ENCODE measurements at places on chromosomes 3 and 15.
A peak's percentile ranks its signal among the peaks of the same experiment; 100 is the strongest.

GRCh38 chr15:39728845-39729244 is 53.8 kb downstream of the FSIP1 start:
- no peak for DNase-seq

GRCh38 chr15:39919748-39920509 is at the start of gene GPR176:
Gene GPR176 (minus strand): TSS chr15:39920266. CDS start chr15:39920026, 240 bp downstream.
- no peak for DNase-seq

- DNase-seq, result no peak
Observed at GRCh38 chr15:25243800-25244097, 195.1 kb downstream of the UBE3A start.

GRCh38 chr3:128851601-128852000 is 27.8 kb upstream of the ACAD9 start:
- no peak for DNase-seq

- DNase-seq, result no peak
Observed at GRCh38 chr3:110711130-110711832, 360.3 kb upstream of the NECTIN3 start.

- DNase-seq, result no peak
Observed at GRCh38 chr3:189655617-189656016, 24.4 kb downstream of the TP63 start.

DNA sequence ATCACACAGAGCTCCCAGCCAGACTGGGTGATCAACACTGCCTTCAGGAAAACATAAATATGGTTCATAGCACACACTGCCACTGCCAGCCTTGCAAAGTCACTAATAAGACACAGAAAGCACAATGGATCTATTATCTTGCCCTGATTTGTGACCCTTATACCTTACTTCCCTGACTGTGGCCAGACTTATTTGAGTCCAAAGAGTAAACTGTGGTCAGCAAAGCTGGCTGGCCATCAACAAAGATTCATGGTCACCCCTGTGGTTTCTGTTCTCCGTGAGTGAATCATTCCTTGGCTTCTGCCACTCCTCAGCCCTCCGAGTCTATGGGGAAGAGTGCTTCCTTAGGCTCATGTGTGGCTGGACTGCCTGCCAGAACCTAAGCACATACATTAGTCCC is 437.7 kb downstream of the RAP2B start:
- no peak for DNase-seq

DNA sequence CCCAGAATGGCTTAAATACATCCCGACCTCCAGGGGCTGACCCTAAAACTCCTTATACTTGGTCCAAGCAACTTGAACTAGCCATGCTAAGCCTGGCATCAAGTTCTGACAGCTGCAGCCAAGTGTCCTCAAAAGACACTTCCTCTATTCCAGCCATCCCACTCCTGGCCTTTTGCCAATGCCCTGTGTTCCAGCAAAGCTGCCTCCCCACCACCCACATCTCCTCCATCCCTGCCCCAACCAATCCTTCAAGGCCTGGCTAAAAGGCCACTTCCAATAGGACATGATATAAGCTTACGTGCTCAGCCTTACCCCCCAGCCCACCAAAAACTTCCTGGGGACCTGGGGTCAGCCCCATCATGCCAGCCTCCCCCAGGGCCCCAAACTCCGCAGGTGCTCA is 40.9 kb downstream of the SEMA3G start:
- DNase-seq, result no peak

DNA sequence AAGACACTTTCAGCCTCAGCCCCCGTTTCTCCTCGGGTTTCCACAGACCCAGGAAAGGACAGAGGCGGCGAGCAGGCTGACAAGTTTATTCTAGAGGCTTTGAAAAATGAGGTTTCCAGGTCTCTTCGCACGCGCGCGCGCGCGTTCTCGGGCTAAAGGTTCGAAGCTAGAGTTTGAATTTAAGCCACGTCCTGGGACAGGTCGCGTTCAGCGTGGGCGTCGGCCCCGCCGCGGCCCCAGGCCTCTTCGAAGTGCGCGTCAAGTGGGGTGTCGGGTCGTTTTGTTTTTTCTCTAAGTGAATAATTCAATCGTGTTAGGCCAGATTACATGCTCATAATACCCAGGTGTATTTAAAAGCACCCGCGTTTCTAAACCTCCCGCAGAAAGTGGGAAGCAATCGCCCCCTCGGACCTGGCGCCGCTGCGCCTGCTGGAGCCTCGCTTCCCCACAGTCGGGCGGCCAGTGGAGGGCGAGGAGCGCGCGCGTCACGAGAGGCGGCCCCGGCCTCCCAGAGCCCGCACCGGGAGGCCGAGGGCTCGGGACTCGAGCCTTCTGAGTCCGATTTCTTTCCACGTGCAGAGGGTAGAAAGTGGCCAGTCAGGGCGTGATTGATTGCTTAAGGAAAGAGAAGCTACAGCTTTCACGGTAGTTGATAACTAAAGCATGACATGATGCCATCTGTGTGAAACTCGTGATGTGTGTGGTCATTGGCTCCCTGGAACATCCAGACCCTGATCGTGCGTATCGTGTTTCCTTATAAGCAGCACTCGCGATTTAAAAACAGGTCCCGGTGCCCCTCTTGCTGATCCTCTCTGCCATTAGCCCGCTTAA is 15.8 kb upstream of the SOX2 start:
- peak; percentile 51 for DNase-seq

GRCh38 chr3:43785551-43785950 is 94.8 kb downstream of the ABHD5 start:
- DNase-seq, result no peak

- no peak for DNase-seq
Observed at GRCh38 chr3:44968447-44968858, 7.5 kb downstream of the ZDHHC3 start.

DNA sequence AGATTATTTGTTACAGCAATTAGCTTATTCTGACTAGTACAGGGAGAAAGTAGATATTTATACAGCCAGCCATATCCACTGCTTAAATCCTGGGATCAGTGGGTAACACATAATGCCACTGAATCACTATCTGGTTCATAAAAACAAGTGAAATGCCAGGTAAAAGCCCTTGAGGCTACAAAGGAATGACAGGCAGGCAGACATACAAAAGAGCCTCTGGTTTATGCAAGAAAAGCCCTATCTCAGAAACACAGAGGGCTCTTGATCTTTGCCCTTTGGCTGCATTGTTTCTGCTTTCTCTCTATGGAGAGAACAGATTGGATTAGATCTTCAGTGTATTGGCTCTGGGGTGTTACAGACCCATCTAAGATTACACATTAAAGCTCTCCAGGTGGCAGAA is 115.4 kb upstream of the GADL1 start:
- DNase-seq, result no peak

Data from caudate nucleus (tissue), 63 donors.